ENCODE measurements at places on chromosomes 4 and X.

GRCh38 chr4:118280501-118281218 is 72.1 kb downstream of the PRSS12 start:
- DNase-seq = peak; percentile 42

DNA sequence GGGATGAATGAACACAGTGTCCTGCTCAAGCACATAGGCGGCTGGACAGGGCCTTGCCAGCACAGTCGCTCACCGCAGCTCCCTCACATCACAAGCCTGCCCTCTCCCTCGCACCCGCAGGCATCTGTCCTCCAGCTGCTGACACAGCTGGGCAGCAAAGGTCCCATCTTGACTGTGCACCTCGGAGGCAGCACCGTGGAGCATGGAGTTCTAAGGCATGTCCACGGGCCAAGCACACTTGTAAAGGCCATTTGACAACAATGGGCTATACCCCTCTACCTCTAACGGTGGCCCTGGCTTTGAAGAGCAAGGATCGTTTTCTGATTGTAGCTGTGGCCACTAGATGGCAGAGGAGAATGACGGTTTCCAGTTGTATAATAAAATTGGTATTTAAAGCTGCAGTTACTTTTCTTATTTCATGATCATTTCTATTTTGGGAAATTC is 53.8 kb downstream of the APLN start:
- peak; percentile 12 for DNase-seq

DNA sequence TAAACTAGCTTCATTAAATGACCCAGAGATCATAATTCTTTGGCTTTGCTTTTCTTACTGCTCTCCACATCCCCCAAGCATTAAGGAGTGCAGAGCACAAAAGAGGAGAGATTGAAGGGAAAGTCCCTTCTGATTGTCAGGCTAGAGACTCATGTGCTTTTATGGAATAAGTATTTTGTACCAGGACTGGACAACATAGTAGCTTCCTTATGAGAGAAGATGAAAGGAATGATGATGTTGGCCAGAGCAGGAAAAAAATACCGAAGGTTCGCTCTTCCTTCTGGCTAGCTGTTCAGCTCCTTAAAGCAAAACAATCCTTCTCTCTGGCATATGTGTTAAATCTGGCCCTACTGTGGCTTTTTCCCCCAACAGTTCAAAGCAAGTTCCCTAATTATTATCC is 53.1 kb downstream of the HOPX start:
- no peak for DNase-seq

DNA sequence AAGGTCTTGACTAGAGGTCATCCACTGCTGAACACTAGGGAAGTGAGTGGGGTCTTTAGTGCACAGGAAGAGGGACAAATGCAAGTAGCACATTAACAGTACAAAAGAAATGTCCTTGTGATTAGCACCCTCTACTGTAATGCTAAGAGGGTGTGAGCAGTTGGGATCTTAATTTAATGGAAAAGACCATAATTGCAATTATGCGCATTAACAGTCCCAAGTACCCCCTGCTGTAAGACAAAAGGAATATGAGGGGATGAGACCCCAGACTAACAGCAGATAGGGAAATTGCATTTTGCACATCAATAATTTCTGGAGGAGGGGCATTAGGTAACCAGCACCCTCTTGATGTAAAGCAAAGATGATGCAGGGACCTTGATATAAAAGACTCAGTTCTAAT is 285.0 kb downstream of the CHIC1 start:
- DNase-seq = no peak

DNA sequence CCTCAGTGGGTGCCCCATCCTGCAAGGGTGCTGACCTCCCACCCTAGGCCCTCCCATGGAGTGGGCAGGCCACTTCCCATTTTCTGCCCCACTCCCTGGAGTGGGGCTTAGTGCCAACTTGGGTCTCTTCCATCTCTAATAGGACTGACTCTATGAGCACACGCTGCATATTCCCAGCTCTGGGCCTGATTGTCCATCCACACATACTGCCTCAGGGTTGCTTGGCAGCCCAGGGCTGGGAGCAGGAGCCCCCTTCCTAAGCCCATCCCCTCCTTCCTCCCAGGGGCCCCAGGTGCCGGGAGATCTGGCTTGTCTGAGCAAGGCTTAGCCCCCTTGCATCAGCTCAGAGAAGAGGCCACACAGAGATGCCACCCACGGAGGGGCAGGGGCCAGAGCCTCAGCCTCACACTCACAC is 55.1 kb downstream of the PJA1 start:
- no peak for DNase-seq

GRCh38 chrX:54695816-54696487 is 102.1 kb downstream of the ITIH6 start:
- DNase-seq = no peak

DNA sequence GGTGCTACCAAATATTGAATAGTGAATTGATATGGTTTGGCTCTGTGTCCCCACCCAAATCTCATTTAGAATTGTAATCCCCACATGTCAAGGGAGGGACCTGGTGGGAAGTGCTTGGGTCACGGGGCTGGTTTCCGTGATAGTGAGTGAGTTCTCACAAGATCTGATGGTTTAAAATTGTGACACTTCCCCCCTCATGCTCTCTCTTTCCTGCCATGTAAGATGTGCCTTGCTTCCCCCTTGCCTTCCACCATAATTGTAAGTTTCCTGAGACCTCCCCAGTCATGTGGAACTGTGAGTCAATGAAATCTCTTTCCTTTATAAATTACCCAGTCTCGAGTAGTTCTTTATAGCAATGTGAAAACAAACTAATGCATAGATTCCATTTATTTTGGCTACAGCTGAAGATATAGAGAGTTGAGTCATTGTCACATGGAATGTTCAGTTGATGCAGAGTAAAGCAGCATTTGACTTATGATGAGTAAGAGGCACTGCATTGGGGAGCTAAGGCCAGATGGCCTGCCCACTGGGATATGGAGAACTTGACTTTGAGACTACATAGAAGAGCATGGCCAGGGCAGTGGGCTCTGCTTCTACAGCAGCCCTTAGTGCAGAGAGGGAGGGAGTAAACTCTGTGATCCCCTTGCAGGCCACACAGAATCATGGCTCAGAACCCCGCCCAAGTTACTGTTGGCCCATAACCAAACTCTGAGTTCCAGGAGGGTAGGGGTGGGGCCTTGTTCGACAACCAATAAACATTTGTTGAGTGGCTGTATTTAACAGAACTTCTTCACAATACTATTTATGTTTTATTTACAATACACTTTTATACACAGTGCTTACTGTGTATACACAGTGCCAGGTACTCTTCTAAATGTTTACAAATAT is 34.2 kb downstream of the RAI2 start:
- no peak for DNase-seq

GRCh38 chr4:115219862-115220261 is 106.4 kb upstream of the NDST4 start:
- no peak for DNase-seq

DNA sequence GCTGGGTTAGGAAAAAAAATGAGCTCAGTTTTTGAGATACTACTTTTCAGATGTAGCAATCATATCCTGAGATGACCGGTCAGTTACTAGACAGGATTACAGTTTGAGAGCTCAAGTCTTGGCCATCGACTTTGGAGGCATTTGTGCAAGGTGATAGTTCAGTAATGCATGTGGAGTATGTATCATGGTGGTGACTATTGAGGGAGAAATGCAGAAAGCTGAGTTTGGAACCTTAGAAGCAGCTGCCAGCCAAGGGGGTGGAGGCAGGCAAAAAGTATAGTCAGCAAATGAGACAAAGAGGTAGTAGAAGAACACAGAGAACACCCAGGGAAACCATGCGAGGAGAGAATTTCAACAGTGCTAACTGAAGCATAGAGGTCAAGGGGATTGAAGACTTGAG is 48.7 kb upstream of the SLC4A4 start:
- DNase-seq = no peak

DNA sequence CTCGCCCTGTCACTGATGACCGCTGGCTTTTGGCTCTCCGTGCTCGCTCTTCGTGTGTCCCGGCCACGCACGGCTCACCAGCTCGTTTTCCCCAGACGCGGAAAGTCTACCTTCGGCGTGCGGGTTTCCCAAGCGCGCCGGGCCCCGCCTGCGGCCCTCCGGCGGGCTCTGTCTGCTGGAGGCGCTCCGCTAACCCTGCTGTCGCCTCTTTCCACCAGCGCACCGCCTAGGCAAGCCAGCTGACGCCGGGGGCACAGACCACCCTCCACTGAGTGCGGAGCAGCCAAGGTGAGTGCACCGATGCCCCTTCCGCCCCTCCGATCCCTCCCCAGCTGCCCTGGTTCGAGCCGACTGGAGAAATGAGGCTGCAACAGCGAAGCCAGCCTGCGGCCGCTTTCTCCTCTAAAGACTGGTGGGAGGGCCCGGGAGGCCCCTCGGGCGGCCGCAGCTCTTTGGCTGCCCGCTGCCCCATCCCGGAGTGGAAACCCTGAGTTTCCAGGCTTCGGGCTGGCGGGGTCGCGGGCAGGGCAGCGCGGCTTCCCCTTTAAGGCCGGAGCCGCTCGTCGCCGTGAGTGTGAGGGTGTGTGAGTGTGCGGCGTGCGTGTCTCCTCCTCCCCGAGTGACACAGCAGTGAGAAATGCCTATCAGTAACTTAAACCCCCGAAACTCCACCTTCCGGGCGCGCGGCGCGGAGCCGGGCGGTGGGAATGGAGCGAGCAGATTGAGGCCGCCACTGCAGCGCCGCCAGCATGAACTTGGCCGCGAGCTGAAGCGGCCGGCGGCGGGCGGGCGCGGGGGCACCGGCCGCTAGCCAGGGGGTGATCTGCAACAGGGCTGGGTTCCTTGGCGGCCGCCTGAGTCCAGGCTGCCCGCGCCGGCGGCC is at the start of gene MAMLD1:
Gene MAMLD1, plus strand, starts transcription at position 719 of the 883 bp plus-strand sequence. CDS start 82,200 bp downstream, outside the sequence.
- peak; percentile 66 for DNase-seq

DNA sequence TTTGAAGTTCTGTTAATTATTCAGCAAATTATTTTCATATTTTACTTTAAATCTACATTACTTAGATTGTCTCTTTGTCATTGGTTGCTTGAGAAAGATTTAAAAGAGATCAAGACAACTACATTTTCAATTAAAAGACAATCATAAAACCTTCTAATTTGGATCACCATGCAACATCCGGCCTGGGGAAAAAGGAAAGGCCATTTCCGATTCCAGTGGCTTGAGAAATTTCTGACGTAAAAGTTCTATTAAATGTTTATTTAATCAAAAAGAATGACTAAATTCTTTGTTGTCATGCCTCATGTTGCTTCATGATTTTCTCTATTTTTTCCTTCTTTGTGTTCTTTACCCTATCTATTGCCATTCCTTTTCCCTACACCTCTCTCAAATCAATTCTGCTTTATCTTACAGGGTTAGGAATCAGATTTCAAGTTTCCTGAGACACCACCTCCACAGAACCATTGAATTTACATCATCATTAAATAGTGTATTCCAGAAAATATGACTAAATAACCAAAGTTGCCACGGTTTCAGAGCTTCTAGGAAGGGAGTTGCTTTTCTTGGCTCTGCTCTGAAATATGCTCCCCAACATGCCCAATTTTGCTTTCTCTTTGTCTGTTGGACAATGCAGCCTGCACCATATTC is 124.6 kb upstream of the ACSL4 start:
- DNase-seq = no peak

DNA sequence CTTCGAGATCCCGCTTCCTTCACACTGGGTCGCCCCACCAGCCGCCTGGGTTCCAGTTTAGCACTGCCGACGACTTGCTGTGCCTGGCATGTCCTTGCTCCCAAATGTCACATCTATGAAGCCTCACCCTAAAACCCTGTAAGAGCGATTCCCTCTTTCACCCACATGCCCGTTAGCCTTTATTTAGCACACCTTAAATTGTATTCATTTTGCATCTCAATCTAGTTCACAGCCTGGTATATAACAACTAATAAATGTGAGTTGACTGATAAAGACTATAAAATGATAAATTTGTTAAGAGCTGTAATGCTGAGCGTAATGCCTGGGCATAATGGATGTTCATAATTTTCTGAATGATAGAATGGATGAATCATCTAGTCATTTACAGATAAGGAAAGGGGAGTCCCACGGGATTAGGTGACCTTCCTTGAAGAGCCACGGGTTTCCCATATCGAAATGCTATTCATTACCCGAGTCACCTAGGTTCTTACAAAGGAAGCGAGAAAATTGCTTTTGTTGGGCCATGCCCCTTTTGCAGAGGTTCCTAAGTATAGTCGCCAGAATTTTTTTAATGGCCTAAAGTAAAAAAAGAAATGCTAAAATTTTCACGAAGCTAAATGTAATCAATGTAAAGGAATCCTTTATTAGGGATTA is 1.1 kb upstream of the AP1S2 start:
- DNase-seq = no peak

DNA sequence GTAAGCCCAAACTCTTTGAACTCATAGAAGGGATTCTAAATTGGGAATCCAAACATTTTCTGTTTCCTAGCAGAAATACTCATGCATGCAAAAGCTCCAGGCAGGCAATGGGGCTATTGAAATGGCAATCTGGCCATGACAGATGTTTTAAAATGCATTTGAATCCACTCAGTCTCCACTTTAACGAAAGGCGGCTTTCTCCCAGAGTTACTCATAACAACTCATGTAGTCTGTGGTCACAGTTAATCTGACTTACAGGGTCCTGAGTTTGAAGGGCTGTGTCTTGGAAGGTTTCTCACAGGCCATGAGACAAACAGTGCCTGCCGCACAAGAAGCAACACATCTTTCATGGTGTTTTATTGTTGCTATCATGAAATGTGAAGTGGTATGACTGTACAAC is 185.7 kb downstream of the AMELX start:
- DNase-seq = no peak

DNA sequence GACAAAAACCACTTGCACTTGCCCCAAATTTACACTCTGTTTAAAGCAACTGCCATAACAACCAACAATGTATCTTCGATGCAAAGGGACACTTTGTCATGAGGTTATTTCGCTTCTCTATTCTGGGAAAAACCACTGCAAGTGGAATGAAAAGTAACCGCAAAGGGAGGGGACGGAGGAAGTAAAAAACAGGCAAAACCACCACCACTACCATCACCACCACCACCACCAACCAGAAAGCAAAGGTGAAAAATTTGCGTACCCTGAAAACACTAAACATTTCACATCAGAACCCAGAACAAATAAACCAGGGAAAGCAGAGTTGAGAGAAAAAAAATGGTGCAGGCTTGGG is 1.2 kb upstream of the N4BP2 start:
- peak; percentile 83 for DNase-seq

GRCh38 chrX:109928596-109929335 is 74.1 kb upstream of the TMEM164 start:
- DNase-seq = no peak

- no peak for DNase-seq
These were observed 40.1 kb downstream of the UGT2B15 start for GRCh38 chr4:68630371-68630770.

DNA sequence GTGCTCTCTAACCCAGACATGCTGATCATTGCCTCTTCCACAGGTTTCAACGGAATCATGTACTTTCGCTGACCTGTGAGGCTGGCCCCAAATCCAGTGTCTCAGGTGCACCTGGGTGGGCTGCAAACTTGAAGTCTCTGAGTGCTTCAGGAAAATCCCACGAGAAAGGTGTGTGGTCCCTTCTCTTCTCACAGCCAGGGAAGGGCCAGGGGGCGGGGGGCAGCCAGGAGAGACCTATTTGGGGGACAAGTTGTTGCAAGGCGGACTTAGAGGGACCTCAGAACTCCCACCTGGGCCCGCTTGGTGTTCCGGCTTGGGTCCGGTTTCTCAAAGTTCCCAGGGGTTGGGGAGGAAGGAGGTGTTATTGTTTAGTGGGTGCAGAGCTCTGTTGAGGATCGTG is 80.0 kb downstream of the HMX1 start:
- DNase-seq = no peak

- DNase-seq = no peak
These were observed 60.9 kb upstream of the HS3ST1 start for GRCh38 chr4:11489453-11490083.

Measured in skin of body (tissue), 3 donors.